Activated naive CD4-positive, alpha-beta T cell treated with anti-CD3 and anti-CD28 coated beads for 36 hours (primary cell): ENCODE measurements at places on chromosomes 13 and 19. TPM values are rescaled to one million over a fixed set of nuclear protein-coding genes. Genes with fewer than 3 reads are reported as not detected.

Gene ZNF253
- total RNA-seq = 9.6 TPM

DNA sequence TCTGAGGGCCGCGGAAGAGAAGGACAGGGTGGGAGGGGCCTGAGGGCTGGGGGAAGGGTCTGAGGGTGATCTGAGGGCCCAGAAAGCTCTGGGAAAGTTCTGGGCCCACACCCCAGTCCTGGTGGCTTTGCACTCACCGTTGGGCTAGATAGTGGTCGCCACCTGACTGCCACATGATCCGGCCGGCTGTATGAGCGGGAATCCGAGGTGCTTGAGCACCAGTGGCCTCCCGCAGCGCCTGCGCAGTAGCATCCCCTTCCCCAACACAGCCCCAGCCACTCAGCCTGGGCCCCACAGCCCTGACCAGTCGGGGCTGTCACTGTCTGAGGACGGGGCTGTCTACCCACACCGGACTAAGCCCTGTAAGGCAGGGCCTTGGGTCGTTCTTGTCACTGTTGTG, 15.0 kb downstream of the PRODH2 start:
- H3K36me3 ChIP-seq = no peaks in the 10 kb centered on the region
- H3K4me1 ChIP-seq = peaks cover 6% of the 10 kb centered on the region
- no peak for DNase-seq
- H3K4me3 ChIP-seq = no peak overlapping the region
- H3K27ac ChIP-seq = no peak overlapping the region
- peaks cover 28% of the 10 kb centered on the region for H3K27me3 ChIP-seq

GRCh38 chr13:58728126-58728525, 1096.6 kb downstream of the PCDH17 start:
- no peaks in the 10 kb centered on the region for H3K27me3 ChIP-seq
- DNase-seq = no peak
- no peak overlapping the region for H3K27ac ChIP-seq
- no peaks in the 10 kb centered on the region for H3K4me1 ChIP-seq
- H3K36me3 ChIP-seq = no peaks in the 10 kb centered on the region

Gene FGF21
- total RNA-seq = not detected

- no peak for DNase-seq
- H3K36me3 ChIP-seq = no peaks in the 10 kb centered on the region
- H3K4me1 ChIP-seq = no peaks in the 10 kb centered on the region
- no peak overlapping the region for H3K27ac ChIP-seq
- H3K4me3 ChIP-seq = no peak overlapping the region
Measured at GRCh38 chr13:52118595-52118994, 10.3 kb downstream of the NEK5 start.

GRCh38 chr19:38389101-38389925, 816 bp downstream of the SPRED3 start:
- no peak overlapping the region for H3K27ac ChIP-seq
- H3K27me3 ChIP-seq = peaks cover 18% of the 10 kb centered on the region
- peaks cover 24% of the 10 kb centered on the region for H3K4me1 ChIP-seq
- H3K36me3 ChIP-seq = peaks cover 8% of the 10 kb centered on the region
- H3K4me3 ChIP-seq = peak overlapping the region; percentile 43

GRCh38 chr19:22919946-22920345, 83.0 kb downstream of the ZNF728 start:
- no peaks in the 10 kb centered on the region for H3K27me3 ChIP-seq
- no peak overlapping the region for H3K4me3 ChIP-seq
- no peak overlapping the region for H3K27ac ChIP-seq

Gene GAPDHS
- total RNA-seq = not detected

DNA sequence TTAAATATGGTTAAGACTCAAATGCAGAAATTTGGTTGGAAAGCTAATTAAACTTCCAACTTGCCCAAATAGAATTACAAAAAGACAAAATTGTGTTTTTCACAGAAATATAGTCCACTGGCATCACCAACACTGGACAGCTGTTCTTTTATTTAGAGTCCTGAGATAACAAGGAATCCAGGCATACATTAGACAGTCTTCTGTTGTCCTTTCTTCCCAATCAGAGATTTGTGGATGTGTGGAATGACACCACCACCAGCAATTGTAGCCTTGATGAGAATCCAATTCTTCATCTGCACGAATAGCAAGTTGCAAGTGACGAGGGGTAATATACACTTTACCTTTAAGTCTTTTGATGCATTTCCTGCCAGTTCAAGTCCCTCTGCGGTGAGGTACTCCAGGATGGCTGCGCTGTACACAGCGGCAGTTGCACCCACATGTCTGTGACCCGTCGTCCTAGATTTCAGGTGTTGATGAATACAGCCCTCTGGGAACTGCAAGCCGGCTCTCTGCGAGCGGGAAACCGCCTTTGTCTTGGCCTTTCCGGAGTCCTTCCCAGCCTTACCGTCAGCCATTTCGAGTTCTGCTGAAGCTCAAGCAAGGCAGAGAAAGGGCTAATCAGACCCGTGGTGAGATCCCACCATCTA, 14.7 kb downstream of the UBAC2 start:
- peak overlapping the region; percentile 72 for H3K4me3 ChIP-seq
- peaks cover 10% of the 10 kb centered on the region for H3K36me3 ChIP-seq
- H3K27me3 ChIP-seq = no peaks in the 10 kb centered on the region
- peak overlapping the region; percentile 78 for H3K27ac ChIP-seq
- peaks cover 80% of the 10 kb centered on the region for H3K4me1 ChIP-seq

GRCh38 chr13:39823063-39823713, 167.7 kb downstream of the COG6 start:
- no peak overlapping the region for H3K27ac ChIP-seq
- no peak for DNase-seq
- H3K4me3 ChIP-seq = peak overlapping the region; percentile 49

DNA sequence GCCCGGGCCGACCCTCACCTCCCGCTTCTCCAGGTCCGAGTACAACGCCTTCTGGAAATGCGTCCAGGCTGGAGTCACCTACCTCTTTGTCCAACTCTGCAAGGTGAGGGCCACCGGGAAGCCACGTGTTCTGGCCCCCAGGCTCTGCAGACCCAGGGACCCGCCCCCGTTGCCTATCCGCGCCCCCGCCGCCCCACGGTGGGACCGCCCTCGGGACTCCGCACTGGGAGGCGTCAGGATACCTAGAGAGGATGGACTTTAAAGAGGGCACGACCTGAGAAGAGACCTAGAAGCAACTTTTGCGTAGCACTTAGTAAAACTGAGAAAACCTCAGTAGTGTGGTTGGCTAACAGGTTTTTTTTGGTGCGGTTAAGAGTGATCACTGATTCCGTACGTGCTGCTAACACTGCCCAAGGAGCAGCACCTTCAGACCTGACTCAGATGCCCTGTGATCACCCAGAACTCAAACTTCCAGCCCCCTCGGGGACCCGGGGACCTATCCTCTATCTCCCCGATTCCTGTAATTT, 492 bp downstream of the TMEM147 start:
- peaks cover 38% of the 10 kb centered on the region for H3K4me1 ChIP-seq
- H3K4me3 ChIP-seq = peak overlapping the region; percentile 87
- H3K27me3 ChIP-seq = no peaks in the 10 kb centered on the region
- peak overlapping the region; percentile 90 for H3K27ac ChIP-seq
- peak; percentile 76 for DNase-seq

Gene ARHGAP45
- 136 TPM for total RNA-seq

DNA sequence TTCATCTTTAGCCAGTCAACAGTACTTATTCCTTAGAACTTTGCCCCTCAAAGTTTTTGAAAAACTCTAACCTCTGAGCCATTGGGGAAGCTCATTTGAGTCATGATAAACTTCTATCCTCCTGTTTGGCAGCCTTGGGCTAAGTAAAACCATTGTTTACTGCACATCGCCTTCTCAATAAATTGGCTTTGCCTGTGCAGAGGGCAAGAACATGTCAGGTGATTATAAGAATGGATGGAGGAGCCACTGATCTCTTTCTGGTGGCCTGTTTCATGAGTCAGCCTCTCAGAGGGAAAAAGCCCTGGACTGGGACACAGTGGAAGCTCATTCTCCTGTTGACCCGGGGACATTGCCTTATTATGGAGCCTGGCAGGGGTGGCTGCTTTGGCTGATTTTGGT, 19.4 kb upstream of the PSG4 start:
- H3K36me3 ChIP-seq = peaks cover 3% of the 10 kb centered on the region
- H3K27me3 ChIP-seq = no peaks in the 10 kb centered on the region
- no peak overlapping the region for H3K4me3 ChIP-seq
- no peak overlapping the region for H3K27ac ChIP-seq

GRCh38 chr13:65236841-65237418, 1993.2 kb downstream of the PCDH9 start:
- H3K27me3 ChIP-seq = no peaks in the 10 kb centered on the region
- no peak overlapping the region for H3K4me3 ChIP-seq
- no peak overlapping the region for H3K27ac ChIP-seq
- H3K4me1 ChIP-seq = no peaks in the 10 kb centered on the region

- no peaks in the 10 kb centered on the region for H3K36me3 ChIP-seq
- H3K4me1 ChIP-seq = no peaks in the 10 kb centered on the region
- peaks cover 4% of the 10 kb centered on the region for H3K27me3 ChIP-seq
- DNase-seq = no peak
- H3K4me3 ChIP-seq = no peak overlapping the region
Measured at GRCh38 chr13:110162053-110162452, 144.9 kb downstream of the COL4A1 start.

Gene SBK3
- not detected for total RNA-seq

GRCh38 chr19:54444737-54445136, 4.3 kb upstream of the LENG8 start:
- H3K27me3 ChIP-seq = no peaks in the 10 kb centered on the region
- DNase-seq = no peak
- peaks cover 26% of the 10 kb centered on the region for H3K4me1 ChIP-seq
- no peak overlapping the region for H3K27ac ChIP-seq

- no peak overlapping the region for H3K4me3 ChIP-seq
- peaks cover 3% of the 10 kb centered on the region for H3K27me3 ChIP-seq
- peak overlapping the region; percentile 59 for H3K27ac ChIP-seq
Measured at GRCh38 chr19:54523403-54523802, 20.8 kb downstream of the LAIR2 start.

DNA sequence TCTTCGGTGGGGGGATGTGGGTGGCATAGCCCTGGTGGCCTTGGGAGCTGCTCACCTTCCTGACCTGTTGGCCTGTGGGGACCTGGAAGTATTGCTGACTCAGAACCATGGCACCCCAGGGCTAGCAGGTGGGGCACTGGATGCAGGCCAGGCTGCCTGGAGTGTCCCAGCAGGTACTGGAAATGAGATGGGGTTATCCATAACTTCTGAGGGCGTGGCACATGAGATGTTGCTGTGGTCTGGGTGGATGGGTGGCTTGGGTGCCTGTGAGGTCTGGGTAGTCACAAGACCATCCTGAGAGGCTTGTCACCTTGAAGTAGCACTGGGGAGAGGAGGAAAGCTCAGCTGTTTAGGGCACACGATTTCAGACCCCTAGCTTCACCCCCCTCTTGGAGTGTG, 636 bp upstream of the RNF225 start:
- H3K27ac ChIP-seq = no peak overlapping the region
- peaks cover 11% of the 10 kb centered on the region for H3K27me3 ChIP-seq

Gene SLC5A5
- total RNA-seq = 1.1 TPM

- DNase-seq = peak; percentile 21
- no peak overlapping the region for H3K27ac ChIP-seq
- H3K27me3 ChIP-seq = peaks cover 56% of the 10 kb centered on the region
- no peak overlapping the region for H3K4me3 ChIP-seq
- H3K4me1 ChIP-seq = no peaks in the 10 kb centered on the region
Measured at GRCh38 chr19:46049597-46049996, 8.8 kb upstream of the IGFL4 start.

Gene MCOLN1
- total RNA-seq = 5.2 TPM

GRCh38 chr13:48571126-48571913, 38.4 kb upstream of the RCBTB2 start:
- no peak overlapping the region for H3K4me3 ChIP-seq
- H3K27me3 ChIP-seq = peaks cover 12% of the 10 kb centered on the region
- H3K36me3 ChIP-seq = no peaks in the 10 kb centered on the region
- peaks cover 7% of the 10 kb centered on the region for H3K4me1 ChIP-seq
- no peak for DNase-seq
- no peak overlapping the region for H3K27ac ChIP-seq

Gene ZNF837
- total RNA-seq = 1.7 TPM

DNA sequence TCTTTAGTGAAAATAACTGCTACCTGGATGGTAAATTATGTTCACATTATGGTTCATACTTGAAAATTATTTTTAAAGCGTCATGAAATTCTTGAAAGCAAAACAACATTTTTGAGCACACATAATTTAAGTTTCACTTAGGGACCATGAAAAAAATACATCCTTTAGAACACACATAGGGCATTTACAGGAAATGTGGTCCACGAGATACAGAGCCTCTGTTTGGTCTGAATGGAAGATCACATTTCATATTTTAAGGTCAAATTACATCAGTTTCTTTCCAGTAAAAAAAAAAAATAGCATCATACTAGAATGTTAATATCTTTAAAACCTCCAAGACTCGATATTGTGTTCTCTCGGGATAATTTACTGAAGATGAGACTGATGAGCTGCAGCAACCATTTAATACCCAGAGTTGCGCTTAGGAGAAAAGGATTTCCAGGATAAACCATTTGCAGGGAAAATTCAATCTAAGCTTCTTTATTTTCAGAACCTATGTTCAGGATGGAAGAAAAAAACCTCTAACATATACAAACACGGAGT, 720.7 kb downstream of the DIAPH3 start:
- peaks cover 23% of the 10 kb centered on the region for H3K27me3 ChIP-seq
- DNase-seq = no peak
- no peak overlapping the region for H3K27ac ChIP-seq
- no peak overlapping the region for H3K4me3 ChIP-seq
- no peaks in the 10 kb centered on the region for H3K4me1 ChIP-seq

- peaks cover 7% of the 10 kb centered on the region for H3K36me3 ChIP-seq
- H3K27me3 ChIP-seq = no peaks in the 10 kb centered on the region
- DNase-seq = no peak
- no peak overlapping the region for H3K27ac ChIP-seq
- H3K4me1 ChIP-seq = no peaks in the 10 kb centered on the region
- no peak overlapping the region for H3K4me3 ChIP-seq
Measured at GRCh38 chr19:56341948-56342347, 27.3 kb upstream of the ZSCAN5A start.

DNA sequence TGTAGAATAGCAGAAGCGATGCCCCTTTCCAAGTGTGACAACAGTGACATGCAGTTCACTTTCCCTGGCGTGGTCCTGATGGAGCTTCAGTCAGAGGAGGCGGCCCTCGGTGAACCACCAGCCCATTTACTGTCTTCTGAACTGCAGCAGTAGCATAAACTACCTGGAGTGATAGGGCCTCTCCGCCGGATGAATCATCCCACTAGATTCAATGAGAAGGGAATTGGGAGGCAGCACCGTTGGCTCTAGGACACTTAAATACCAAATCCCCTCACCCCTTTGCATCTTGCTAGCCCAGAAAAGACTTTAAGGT, 112.8 kb upstream of the GPR12 start:
- DNase-seq = no peak
- no peaks in the 10 kb centered on the region for H3K36me3 ChIP-seq
- H3K27me3 ChIP-seq = peaks cover 10% of the 10 kb centered on the region
- no peak overlapping the region for H3K27ac ChIP-seq
- no peaks in the 10 kb centered on the region for H3K4me1 ChIP-seq

DNA sequence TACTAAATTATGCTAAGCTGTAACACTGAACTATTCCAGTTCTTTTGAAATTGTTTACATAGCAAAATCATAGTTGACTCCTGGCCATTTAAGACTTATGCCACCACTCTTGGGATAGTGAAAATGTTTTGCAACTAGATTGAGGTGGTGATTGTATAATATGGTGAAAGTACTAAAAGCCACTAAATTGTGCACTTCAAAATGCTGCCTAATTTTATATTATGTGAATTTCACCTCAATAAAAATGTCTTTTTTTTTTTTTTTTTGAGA, 5.0 kb upstream of the SAE1 start:
- H3K27me3 ChIP-seq = no peaks in the 10 kb centered on the region
- no peak overlapping the region for H3K4me3 ChIP-seq
- H3K27ac ChIP-seq = no peak overlapping the region

- DNase-seq = no peak
- peaks cover 24% of the 10 kb centered on the region for H3K36me3 ChIP-seq
- H3K4me1 ChIP-seq = peaks cover 16% of the 10 kb centered on the region
- no peaks in the 10 kb centered on the region for H3K27me3 ChIP-seq
Measured at GRCh38 chr19:43589678-43590077, 6.3 kb downstream of the IRGQ start.

Gene PLA2G4C
- total RNA-seq = 9.6 TPM
